EH (cell line): ENCODE measurements at places on chromosomes 6 and 20.
A peak's percentile ranks its signal among the peaks of the same experiment; 100 is the strongest.

DNA sequence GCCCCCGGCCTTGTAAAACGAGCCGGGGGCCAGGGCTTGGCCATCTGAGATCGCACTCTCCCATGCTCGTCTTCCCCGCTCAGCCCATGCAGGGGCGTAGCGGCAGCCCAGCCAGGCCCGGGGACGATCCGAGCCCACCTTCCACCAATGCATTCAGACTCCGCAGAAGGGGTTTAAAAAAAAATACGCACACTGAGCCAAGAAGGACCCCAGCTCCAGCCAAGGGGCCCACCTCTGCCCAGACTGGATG lies 320 bp downstream of the GSTA4 start:
- DNase-seq = no peak

DNA sequence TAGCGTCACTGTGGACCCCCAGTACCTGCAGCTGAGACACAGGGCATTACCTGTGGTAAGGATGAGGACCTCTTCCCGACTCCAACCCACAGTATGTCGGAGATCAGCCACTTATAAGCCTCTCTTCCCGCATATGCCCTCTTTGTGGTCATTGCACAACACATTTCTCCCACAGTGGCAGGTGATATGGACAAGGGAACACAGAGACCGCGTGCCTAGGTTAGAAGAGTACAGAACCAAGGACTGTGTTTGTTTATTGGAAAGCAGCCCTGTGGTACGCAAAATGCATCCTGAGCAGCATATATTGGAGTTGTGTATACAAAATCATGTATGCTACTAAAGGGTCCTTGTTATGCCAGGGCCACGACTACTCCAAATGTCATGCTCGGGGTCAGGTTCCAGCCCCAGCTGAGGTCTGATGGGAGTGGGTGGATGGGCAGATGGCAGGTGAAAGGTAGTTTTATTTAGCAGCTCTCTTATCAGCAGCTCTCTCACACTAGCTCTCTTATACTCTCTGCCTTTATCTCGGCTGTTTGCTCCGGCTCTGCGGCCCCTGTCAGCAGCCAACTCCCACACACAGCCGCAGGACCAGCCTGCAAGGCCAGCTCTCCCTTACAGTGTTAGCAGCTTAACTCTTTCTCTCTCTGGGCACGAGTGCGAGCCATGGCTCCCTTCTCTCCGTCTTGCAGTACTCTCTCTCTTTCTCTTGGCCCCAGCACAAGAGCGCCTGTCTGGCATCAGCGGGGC lies 569.0 kb downstream of the KIF16B start:
- no peak for DNase-seq

DNA sequence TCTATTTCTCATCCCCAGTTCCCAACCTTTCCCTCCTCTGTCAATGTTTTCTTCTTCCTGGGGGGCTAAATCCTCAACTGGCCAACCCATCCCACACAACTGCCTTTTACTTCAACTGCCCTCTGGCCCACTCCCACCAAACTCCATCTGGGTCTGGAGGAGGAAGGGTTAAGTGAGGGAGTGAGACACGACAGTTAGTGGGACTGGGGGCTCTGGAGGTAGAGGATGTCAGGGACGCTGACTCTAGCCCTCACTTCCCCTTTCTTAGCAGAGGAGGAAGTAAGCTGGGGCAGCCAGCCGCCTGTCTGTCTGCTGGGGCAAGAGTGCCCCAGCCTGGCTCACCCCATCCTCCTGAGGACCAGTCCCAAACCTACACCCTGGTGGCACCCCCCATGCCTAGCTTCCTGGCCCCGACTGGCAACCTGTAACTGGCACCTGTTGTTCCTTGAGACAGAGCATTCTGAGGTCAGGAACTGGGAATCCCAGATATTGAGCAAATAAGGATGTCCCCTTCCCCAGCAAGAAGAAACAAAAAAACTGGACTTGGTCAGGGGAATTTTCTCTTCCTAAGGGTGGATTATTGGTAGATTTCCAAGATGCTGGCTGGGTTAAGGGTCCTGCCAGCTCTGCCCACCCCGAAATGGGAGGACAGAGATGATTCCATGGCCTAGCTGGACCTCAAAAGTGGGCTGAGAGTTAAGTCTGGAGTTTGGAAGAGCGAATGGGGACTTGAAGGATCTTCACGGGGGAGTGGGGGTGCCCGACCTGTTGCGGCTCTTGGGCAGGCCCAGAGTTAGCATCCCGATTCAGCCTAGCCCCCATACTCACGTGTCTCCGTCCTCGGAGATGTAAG lies 971 bp downstream of the NFKBIE start:
- DNase-seq = no peak

DNA sequence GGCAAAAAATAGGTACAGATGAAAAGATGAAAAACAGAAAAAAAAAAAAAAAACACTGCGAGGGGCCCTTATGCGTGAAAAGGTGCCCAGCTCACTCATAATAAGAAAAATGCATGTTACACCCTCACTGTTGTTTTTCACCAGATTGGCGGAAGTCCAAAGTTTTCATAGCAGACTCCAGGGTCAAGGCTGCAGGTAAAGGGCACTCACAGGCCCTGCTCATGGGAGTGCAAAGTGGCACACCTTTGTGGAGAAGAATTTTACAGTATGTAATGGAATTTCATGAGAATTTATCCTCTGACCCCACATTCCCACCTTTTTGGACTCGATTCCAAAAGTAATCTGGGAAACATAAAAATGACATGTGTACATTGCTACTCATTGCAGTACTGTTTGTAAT lies 108.2 kb downstream of the CDKAL1 start:
- no peak for DNase-seq

- DNase-seq = no peak
Measured at GRCh38 chr6:20540683-20541082, 6.4 kb downstream of the CDKAL1 start.

DNA sequence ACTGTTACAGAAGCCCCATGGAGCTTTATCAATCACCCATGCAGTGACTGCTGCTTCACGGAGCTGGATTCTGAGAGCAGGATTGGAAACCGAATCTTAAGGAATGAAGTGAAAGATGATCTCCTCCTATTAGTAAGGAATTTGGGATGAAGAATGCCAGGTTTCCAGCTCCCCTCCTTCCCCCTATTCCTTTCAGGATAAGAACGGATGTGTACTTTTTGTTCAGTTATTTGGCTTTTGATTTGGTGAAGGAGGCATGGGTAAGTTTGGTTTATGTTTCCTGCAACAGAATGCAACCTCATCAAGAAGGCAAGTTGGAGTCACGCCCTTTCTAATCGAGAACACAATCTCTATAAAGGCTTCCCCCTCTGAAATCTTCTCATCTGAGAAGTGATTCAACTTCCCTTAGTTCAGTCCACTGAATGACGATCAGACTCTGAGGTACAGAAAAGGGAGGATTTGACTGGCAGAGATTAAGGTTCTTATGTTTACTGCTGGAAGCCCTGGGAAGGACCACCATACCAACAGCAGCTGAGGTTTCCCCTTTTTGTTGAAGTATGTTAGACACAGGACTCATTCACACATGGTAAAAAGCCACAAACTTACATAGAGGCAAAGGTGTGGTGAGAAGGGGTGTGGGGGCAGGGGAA lies 5.5 kb downstream of the ELMO2 start:
- peak; percentile 81 for DNase-seq

GRCh38 chr6:130282234-130282995 lies 59.7 kb upstream of the SAMD3 start:
- peak; percentile 18 for DNase-seq

DNA sequence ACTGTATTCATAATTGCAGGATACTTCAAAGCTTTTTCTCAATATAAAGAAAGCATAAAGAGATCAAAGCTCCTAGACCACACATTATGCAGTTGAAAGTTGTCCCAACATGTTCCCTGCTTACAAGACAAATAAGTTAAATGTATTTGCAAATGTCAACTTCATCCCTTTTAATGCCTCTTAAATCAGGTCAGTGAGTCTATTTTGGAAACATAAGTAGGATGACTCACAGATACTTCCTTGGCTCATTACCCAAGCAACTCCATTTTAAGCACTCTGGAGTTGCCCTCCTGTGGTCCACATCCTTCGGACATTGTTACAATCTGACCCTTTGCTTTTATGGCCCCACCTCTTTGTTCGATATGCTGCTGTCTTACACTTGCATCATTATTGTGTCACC lies 162.0 kb downstream of the FAXC start:
- peak; percentile 2 for DNase-seq

DNA sequence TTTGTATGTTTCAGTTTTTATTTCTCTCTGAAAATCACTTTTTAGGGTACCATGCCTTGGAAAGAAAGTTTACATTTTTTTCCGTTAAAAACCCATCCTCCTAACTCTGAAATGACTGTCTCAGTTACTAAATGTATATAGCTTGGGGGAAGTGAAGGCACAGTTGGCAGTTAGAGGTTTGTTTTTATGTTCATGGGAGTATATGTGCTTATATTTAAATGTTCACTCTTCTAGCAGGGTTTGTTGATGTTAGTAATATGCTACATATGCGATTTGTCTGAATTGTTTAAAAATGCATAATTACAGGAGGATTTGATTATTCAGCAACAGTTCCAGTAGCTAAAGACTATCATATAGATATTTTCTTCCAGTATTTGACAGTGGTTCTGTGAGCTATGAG lies 31.1 kb downstream of the CDKAL1 start:
- DNase-seq = no peak

DNA sequence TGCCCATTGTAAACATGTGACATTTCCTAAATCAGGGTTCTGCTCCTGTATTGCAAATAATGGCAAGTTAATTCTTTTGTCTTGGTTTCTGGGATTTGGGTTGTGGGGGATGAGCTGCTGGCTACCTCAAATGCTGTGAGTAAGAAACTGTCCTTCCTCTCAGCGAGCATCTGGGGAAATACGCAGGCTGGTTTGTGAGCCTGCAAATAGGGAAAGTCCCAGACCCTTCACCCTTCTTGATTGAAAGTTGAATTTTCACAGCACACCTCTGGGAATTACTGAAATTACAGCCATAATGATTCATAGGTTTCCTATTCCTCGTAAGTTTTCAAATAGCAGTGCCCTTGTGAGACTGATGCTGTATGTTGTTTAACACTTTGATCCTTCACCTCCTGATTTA lies 138.1 kb downstream of the TBXT start:
- no peak for DNase-seq

- DNase-seq = no peak
Measured at GRCh38 chr20:41560970-41561369, 57.2 kb downstream of the CHD6 start.

GRCh38 chr20:44690781-44691423 lies 24.3 kb upstream of the CCN5 start:
- DNase-seq = no peak

- no peak for DNase-seq
Measured at GRCh38 chr6:24988562-24988961, 52.8 kb upstream of the RIPOR2 start.

GRCh38 chr6:41768545-41769308 lies 11.0 kb downstream of the FRS3 start:
- no peak for DNase-seq

DNA sequence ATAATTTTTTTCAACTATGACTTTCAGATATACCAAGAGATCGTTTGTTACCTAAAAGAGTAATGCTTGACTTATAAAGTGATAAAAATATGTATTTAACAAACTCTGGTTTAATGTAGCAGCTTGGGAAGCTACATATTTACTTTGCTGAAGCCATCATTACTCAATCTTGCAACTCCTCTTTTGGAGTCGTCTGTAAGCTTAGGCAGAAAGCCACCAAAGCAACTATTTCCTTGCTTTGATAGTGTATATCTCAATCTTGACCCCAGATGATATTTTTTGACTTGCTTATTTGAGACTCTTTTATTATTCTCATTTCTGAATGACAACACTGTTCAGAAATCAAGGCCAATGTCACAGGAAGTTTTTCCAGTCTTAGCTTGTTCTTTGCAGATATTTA lies 183.0 kb downstream of the SAMD5 start:
- peak; percentile 6 for DNase-seq

- no peak for DNase-seq
Measured at GRCh38 chr20:22410556-22411130, 173.7 kb downstream of the FOXA2 start.

GRCh38 chr6:149028767-149029405 lies 282.1 kb downstream of the UST start:
- peak; percentile 89 for DNase-seq

DNA sequence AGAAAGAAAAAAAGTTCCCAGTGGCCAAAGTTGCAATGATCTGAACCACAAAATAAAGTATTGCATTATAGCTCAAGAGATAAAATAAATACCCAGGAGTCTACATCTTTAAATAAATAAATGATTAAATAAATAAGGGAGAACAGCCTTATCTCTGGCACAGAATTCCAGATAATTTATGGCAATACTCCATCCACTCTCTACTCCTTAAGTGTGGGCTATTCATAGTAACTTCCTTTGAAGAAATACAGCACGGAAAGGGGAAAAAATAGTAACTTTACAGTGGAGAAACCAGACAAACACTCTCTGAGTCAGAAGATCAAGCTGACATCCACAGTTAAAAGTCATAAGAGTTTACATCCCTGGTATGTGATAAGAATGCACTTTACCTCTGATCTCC lies 11.6 kb downstream of the AURKA start:
- peak; percentile 91 for DNase-seq

DNA sequence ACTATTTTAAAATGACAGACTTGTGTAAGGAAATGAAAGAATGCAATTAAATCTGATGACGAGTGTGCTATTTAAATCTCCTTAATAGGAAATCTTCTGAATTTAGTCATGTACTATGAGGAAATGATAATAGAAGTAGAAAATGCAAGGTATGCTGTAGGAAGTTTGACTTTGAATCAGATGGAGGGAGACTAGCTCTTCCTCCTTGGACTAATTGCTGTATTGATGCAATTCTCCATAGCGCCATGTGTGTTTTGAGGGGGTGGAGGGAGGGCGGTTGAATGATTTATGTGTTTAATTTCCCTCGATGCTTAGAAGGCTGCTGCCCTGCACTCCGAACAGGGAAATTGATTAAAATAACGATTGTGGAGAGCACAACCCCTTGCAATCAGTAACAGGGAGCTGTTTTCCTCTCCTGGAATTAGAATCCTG lies 214.4 kb upstream of the PRND start:
- peak; percentile 99 for DNase-seq

DNA sequence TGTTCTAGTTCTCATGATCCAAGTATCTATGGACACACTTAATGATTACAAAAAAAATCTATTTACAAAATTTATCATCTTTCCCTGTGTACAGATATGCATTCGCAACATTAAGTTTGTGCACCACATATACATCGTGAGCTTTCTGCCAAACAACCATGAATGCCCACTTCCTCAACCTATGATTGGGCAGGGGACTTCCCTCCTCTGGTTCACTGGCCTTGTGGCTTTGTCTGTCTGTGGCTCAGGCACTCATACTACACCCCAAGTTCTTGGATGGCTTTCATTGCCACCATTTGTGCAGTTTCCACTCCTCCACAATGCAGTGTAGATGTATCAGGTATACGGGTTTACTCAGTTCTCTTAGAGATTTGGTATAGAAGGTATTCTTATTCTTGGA lies 74.9 kb downstream of the HS3ST5 start:
- no peak for DNase-seq

- peak; percentile 19 for DNase-seq
Measured at GRCh38 chr6:52305411-52305810, 20.9 kb upstream of the MCM3 start.

GRCh38 chr20:52105442-52106422 lies 85.8 kb downstream of the ZFP64 start:
- peak; percentile 50 for DNase-seq
